ENCODE measurements at places on chromosomes 2 and 18.
A peak's percentile ranks its signal among the peaks of the same experiment; 100 is the strongest.

DNA sequence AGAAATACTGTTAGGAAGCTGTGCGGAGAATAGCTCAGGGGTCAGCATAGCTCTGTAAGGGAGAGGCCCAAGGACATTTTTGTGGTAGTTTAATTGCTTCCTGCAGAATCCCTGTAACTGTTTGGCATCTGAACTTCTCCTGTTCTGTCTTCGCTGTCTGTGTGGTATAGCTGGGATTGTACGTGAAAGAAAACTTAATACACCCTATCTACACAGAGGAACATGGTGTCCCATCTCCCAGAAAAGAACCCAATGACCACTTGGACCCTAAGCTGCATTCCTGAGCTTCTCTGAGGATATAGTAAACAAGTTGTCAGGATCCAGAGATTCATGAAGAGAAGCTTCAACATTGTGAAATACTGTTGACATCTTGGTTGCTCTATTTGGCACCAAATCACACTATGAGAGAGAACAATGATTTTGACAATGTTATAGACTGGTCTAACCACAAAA is 81.3 kb downstream of the CDC42EP3 start:
- ATAC-seq, result peak; percentile 69

- no peak for ATAC-seq
Measured at GRCh38 chr18:68694316-68694715, 20.6 kb downstream of the TMX3 start.

DNA sequence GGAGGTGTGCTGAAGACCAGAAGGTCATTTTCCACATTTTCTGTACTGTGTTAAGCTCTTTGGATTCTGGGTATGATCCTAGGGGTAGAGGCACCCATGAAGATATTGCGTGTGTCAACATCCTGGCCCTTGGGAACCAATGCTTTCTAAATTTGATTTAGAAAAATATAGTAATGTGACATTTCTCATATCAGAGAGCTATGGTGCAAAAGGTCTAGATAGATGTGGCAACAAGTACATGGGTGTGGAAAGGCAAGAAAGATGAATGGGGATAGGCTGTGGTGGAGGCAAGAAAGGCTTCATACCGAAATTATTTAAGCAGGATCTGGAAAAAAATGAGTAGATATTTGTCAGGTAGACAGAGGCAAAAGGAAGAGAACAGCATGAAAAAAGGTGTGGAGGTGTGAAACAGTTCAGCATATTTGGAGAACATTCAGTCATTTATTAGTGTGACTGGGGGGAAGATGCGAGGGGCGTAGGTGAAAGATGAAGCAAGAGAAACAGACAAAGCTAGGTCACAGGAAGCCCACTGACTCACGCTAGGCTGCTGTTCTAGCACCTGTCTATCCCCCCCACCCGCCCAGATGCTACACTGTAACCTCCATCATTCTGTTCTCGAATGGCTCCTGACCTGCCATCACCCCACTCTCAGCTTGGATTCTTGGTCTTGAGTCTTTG is 11.7 kb downstream of the DOK1 start:
- ATAC-seq, result no peak

DNA sequence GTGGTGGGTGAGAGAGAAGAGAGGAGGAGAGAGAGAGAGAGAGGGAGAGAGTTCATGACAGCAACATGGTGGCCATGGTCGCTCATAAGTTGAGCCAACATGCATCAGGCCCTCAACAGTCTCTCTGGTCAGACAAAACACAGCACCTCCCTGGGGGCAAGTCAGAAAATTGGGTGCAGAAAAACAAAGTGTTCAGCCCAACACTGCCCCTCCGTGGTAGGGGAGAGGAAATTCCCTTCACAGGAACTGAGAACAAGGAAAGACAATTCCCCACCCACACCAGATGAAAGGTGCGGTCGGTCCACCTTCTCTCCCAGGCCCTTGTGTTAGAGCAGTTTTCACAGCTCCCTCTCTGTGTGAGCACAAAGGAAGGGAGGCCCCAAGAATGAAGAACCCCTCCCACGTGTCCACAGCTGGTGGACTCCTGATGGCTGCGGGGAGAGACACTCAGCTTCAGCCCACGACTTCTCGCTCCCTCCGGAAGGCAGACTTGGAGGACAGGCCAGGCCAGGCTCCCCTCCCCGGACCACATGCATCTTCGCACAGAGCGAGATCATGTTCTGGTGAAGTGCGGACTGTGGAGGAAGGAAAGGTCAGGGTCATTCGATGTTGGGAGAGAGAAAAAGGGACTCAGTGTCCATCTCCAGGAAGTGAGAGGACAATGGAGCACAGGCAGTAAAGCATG is 181.7 kb downstream of the ANAPC1 start:
- ATAC-seq, result no peak

- no peak for ATAC-seq
Measured at GRCh38 chr2:37558623-37559022, 112.8 kb downstream of the CDC42EP3 start.

DNA sequence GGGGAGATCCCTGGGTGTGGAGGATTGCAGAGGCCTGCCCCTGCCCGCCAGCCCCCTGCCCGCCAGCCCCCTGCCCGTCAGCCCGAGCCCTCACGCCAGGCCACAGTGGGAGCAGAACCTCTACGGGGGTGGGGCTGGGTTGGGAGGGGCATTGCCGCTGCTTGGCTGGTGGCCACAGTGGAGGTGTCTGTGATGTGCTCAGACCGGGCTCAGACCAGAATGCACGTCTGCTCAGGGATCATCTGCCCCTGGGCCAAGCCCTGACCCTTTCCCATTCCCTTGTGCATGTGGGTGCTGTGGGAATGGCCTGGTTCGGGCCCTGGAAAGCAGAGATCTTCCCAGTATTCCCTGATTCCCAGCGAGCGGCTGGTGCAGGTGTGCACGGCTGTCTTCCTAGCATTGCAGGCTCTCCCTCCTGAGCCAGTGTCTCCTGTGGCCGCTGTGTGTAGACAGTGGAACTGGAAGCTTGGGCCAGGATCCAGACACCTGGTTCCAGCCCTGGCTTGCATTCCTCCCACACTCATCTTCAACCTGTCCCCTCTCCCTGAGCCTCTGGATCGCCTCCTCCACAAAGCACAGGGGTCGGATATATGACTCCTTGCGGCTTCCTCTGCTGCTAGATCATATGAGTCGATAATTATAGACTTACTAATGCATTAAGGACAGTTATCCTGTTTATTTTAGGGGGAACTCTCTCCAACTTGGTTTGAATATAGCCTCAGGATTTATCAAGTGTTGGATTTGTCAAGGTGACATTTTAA is 161.6 kb downstream of the LDLRAD4 start:
- ATAC-seq, result peak; percentile 13

DNA sequence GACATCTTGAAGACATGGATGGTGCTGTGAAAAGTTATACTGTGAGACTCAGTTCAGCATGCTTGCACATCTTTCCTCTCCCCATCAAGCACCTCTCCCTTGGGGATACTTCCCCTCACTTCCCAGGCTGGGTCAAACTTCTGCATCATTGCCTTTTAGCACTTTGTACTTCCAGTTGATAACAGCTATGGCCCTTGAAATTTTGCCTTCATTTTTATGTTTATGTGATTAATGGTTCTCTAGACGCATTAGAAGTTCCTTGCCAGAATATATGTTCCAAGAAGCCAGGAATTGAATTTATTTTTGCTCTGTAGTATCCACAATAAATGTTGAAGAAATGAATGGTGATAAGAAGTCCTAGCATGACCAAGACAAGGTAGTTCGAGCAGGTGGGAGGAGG is 120.9 kb upstream of the ST6GAL2 start:
- ATAC-seq, result no peak

DNA sequence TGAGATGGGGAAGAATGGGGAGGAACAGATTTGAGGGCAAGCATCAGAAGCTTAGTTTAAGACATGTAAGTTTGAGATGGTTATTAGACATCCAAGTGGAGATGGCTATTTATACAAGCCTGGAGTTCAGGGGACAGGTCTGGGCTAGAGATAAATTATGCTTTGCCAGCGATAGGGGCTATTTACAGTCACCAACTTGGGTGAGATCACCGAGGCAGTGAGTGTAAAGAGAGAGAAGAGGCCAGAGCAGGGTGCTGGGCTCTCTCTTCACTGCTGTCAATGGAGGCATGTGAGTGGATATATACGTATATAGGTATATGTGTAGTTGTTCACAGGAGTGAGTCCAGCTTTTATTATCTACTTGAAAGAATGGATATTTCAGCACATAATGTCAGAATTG is 81.0 kb downstream of the QPCT start:
- ATAC-seq, result no peak

DNA sequence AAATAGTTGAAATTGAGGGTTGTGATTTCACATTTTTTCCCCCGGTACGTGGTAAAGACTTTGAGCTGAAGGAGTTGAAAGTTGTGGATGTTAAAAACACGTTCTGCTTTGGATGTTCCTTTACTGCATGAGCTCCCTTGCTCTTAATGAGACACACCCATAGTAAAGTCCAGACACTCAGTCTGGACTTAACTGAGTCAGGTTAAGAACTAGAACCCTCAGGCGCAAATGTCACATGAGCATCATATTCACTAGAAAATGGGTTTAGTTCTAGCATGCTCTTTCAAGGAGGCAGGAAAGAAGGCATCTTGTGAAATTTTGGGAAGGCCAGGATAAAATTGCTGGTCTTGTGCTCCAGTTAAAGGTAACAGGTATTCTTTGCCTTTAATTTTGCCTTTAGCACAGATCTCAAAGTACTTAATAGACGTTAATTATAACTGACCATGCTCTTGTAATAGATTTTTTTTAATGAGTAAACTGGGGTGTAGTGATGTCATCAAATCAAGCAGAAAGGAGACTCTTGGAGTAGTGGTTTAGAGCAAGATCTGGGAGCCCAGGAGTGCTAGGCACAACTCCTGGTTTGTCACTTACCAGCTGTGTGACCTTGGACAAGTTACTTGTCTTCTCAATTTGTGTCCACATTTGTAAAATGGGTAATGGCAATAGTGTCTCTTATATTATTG is 20.6 kb downstream of the ITGA6 start:
- no peak for ATAC-seq

DNA sequence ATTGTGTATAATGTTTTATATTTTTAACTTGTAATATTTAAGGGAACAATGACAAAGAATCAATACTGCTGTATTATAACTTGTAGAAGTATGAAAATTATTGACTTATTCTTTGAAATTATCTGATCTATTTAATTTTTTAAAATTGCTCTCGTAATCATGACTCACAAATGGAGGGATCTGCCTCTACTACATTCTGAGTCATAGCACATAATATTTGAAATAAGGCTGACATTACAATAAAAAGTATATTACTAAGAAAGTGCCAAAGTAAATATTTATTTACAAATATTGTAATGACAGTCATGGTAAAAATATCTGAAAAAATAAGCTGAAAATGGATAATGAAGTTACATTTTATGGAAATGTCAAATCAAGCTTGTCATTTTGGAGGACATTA is 1144.6 kb upstream of the CDH2 start:
- ATAC-seq, result no peak

- no peak for ATAC-seq
Measured at GRCh38 chr2:164567335-164567989, 53.8 kb downstream of the GRB14 start.

- ATAC-seq, result no peak
Measured at GRCh38 chr2:74401891-74402290, 19.5 kb downstream of the C2orf81 start.

DNA sequence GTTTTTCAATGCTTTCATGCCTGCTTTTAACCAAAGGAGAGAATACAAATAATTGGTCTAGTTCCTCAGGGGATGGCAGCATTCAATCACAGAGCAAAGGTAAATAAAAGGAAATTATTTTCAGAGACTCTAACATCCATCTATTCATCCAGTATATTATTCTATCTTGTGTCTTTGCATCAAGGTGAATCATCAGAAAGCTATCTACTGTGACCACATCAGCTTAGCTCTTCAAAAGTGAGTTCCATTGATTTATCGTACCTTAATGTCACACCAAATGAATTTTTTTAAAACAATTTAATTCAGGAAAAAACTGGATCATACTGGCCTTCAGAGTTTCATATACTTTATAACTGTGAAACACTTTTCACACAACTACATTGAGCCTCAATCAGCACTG is 66.1 kb downstream of the CHN1 start:
- ATAC-seq, result peak; percentile 86

- peak; percentile 85 for ATAC-seq
Measured at GRCh38 chr2:68594674-68595492, 48.5 kb upstream of the PROKR1 start.

All from SK-N-SH treated with all-trans-retinoic acid at 6 μM for 48 hours (cell line).